NB4 (cell line): ENCODE measurements at places on chromosomes 5 and 9.

DNA sequence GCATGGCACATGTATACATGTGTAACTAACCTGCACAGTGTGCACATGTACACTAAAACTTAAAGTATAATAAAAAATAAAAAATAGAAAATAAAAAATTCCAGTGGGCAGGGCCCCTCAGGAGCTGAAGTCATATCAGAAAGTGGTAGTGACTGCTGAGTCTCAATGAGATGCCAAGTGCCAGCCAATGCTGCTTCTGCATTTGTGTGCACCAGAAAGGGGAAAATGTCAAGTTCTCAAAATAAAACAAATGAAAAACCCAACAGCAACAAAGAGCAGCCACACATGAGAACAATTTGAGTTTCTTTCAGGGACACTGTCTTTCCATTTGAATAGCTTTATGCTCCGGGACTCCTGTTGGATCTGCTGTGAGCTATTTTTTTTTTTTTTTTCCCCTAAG lies 117.2 kb upstream of the CCDC112 start:
- no peak for DNase-seq

DNA sequence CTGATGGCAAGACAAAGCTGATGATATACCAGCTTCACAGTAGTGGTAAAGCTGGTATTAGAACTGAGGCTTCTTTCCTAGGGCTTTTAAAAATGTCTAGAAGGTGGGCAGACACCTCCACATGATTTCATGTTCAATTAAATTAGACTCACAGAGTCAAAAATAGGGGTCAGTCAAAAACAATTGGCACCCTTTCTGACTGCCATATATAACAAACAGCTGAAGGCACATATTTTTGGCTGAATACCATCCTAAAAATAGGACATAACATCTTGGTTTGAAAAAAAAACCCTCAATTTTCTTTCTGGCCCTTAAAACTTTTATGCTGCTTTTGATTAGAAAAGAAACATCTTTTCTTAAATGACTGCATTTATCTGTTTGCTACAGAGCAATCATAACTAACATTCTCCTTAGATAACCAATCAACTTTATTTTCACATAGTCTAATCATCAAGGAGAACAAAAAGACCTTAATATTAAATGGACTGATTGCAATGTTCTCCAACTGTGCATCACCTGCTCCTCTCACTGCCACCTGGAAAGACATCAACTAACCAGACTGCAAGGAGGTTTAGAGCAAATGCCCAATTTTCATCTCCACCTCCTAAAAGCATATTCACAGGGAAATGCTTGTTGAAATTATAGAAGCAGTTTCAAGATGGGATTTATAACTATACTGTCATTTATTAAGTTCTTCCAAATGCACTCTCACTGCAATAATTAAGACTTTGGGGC lies 3.2 kb downstream of the SGTB start:
- DNase-seq, result no peak

DNA sequence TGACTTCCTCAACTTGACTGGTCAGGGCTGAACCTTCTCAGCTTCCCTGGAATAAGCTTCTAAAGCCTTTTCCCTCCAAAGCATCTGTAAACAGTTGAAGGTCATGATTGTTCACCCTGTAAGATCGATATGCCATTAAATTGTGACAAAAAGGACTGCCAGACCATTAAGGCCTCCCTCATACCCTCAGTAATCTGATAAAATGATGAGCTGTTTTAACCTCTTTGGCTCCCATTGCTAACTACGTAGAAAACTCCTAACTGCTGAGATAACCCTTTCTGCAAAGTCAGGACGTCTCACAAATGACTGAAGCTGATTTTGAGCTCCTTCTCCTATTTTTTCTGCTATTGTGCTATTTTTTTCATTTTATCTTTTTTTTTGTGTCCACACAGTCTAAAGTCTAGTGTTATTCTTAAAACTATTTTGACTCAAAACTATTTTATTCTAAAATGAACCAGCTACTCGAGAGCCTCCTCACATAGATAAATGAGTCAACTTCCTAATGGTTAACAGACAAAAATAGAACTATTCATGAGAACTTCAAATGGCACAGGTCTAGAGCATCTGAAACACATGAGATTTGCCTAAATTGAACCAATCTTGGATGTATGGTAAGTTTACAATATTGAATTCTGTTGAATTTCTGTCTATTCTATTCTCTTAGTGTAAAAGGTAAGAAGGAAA lies 395.6 kb upstream of the TLE4 start:
- DNase-seq, result no peak

GRCh38 chr9:98253565-98253964 lies 1.9 kb downstream of the TBC1D2 start:
- no peak for DNase-seq

DNA sequence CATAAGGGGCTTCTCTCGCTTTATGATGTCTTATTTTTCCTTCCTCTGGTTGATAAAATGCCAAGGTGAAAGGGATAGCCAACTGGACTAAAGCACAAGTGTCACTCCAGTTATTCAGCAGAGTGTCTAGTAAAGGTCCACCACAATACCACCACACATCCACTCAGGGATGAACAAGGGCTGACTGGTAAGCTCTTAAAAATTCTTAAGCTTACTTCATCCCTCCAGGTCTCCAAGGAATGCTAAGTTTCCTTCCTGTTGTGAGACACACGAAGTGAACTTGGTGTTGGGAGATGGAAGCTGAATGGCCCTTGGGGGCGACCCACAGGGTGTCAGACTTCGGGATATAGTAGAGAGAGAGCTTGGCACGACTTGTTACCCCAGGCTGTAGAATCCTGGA lies 3.2 kb upstream of the HMGCS1 start:
- DNase-seq, result no peak

DNA sequence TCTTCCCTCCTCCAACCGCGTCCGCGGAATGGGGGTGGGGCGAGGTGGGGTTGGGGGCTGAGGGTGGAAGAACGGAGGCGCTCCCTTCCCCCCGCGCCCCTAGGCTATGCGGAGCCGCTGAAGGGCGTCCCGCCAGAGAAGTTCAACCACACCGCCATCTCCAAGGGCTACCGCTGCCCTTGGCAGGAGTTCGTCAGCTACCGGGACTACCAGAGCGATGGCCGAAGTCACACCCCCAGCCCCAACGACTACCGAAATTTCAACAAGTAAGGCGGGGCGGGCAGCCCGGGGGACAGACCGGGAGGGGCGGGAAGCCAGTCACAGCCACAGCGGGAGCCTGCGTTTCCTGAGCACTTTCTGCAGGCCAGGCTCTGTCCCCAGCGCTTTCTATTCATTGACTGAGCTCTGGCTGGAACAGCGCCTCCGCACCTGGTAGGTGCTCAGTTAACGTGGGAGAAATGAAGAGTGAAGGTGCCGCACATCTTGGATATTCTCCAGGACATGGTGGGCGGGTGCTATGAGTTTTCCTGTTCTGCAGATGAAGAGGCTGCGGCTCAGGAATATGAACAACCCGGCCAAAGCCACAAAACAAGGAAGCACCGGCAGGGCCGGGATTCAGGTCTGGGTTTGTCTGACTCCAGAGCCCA lies 11.3 kb downstream of the MYOZ3 start:
- DNase-seq, result peak; percentile 75

- DNase-seq, result no peak
Observed at GRCh38 chr5:44605926-44606325, 202.8 kb upstream of the MRPS30 start.

DNA sequence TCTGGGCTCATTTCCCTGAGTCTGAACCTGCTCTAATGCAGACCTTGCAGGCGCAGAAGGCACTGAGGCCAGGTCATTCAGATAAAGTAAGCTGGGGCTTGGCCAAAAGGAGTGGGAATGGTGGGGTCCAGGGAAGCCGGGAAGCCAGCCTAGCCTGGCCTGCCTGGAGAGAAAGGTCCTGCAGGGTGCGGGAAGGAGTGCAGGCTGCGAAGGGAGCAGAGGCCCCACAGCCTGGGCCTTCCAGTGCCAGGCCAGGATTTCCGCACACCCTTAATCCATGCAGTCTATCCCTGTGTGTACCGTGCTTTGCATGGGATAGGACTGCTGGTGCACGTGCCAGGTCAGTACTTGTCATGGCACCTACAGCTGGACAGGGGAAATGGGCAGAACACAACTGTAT lies 3.6 kb upstream of the STING1 start:
- DNase-seq, result no peak

DNA sequence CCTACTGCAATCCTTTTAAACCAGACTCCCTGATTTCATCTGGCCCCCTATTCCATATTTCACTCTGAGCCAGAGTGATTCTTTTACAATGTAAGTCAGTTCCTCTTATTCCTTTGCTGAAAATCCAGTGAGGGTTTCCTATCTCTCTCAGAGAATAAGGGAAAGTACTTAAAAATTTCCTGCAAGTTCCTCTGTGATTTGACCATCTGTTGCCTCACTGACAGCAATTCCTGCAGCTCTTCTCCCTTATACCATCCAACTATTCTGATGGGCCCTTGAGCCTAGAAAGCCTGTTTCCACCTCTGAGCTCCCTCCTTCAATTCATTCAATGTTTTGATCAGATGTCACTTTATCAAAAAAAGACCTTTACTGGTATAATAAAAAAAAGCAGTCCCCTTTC lies 317.1 kb upstream of the CCNH start:
- DNase-seq, result no peak

DNA sequence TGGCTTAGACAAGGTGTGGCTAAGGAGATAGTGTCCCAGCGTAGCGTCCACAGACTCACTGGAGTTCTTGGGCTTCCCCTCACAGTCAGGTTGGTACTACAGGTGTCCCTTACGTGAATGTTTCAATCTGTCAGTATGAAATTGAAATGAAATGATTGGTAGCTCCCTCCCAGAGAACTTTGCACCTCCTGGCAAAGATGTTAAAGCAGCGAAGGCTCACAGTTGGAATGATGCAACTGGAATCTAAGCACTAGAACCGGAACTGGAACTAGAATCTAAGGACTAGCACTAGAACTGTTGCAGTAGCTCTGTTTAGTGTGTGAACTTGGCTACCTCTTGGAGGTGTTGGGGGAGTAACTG lies 1.1 kb downstream of the SLC31A1 start:
- DNase-seq, result peak; percentile 2

- DNase-seq, result no peak
Observed at GRCh38 chr5:158277276-158277675, 418.3 kb upstream of the CLINT1 start.

- no peak for DNase-seq
Observed at GRCh38 chr9:106796771-106797170, 66.2 kb upstream of the ZNF462 start.

GRCh38 chr9:130191749-130192120 lies 19.5 kb downstream of the NCS1 start:
- DNase-seq, result no peak

DNA sequence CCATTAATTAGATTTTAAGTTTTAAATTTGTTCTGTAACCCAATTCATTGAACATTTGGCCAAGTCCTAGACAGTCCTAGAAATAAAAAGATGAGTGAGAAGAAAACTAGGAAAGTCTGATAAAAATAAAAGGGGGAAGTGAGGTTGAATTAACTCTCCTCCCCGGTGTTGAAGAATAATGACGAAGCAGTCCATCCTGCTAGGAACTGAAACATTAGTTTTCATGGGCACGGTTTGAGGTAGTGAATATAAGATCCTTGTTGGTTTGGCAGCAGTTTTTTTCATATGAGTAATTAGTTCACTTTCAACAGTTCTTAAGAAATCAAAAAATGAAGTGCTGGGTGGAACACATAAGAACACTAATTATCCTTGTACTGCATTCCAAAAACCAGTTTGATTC lies 103.1 kb downstream of the MTREX start:
- no peak for DNase-seq

- DNase-seq, result no peak
Observed at GRCh38 chr9:38228331-38229103, 159.5 kb upstream of the SHB start.

- no peak for DNase-seq
Observed at GRCh38 chr5:175248416-175248905, 195.5 kb downstream of the DRD1 start.

- no peak for DNase-seq
Observed at GRCh38 chr5:121872856-121873255, 21.2 kb downstream of the FTMT start.

- no peak for DNase-seq
Observed at GRCh38 chr9:2524601-2525000, 97.0 kb upstream of the VLDLR start.

DNA sequence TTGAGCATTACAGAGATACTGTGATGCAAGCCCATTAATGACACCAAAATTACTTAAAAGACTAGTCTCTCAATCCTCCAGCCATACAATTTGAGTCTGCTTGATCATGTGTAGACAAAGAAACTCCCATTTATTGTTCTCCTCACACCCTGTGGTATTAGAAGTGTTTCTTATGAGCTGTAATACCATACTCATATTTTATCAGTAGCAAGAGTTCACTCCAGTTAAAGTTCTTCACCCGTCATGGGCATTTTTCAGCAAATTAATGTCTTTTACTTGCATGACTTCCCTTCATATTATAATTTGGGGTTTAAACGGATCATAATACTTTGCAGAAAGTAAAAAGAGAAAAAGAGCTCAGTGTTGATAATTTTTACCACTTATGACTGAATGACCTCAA lies 242.9 kb downstream of the BNC2 start:
- no peak for DNase-seq

- DNase-seq, result no peak
Observed at GRCh38 chr5:117623042-117623805, 1048.6 kb upstream of the SEMA6A start.

DNA sequence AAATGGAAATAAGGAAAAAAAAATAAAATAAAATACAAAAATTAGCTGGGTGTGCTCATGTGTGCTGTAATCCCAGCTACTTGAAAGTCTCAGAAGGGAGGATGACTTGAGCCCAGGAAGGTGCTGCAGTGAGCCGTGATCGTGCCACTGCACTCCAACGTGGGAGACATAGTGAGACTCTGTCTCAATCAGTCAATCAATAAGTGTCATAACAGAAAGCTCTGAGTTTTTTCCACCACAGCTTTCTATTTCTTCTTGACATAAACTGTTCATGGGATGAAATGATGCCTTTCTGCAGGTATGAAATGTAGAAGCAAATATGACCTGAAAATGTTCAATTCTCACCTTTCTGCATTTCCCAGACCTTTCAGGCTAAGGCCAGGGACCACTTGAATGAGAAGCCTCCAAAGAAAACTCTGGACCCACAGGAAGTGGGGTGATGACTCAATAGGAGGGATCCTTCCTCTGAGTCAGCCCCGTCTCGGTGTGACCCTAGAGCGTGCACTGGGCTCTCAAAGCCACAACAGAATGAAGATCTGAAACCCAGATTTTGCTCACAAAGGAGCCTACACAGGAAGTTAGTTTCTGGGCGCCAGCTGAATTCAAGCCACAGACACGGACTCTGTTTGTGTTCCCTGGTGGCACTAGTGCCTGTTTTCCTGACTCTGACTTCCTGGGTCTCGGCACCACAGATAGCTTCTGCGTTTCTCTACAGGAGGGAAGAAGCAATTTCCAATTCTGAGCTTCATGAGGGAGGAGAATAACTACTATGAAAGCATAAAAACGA lies 62.0 kb downstream of the ANKH start:
- DNase-seq, result peak; percentile 98
